Astrocyte of the spinal cord (primary cell): ENCODE measurements at places on chromosomes 5 and 9.

GRCh38 chr5:78887384-78888118 lies 97.6 kb downstream of the ARSB start:
- DNase-seq, result no peak

DNA sequence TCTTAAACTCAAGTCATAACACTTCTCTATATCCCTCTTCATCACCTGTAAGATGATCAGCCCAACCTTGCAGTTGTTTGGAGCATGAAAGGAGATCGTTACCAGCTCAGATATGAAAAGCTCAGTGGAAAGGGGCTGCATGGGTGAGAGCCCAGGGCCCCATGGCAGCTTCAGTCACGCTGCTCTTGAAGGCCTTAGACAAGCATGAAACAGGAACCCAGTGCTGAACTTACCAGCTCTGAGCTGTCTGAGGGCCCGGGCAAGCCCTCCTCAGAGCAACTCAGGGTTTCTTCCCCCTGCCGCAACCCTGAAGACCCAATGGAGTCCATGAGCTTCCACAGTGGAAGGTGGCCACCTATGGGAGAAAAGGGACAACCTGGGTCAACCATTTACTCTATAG lies 3.3 kb downstream of the HK3 start:
- DNase-seq, result no peak

- peak; percentile 92 for DNase-seq
Observed at GRCh38 chr9:115117999-115118878, at the start of gene TNC. TNC (minus strand) TSS chr9:115118157; CDS start chr9:115091018, 27,139 bp downstream.

DNA sequence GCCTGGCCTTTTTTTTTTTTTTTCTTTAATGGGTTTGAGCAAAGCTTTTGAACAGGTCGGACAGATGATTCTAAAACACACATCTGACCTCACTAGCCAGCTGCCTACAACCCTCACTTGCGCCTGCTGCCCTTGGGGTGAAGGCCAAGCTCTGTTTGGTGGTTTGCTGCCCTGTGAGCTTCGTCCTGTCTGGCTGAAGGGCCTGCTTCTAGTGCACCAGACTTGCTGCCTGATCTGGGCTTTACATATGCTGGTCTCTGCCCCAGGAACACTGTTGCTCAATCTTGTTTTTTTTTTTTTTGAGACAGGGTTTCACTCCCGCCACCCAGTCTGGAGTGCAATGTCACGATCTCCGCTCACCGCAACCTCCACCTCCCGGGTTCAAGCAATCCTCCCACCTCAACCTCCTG lies 16.4 kb upstream of the DOLPP1 start:
- DNase-seq, result no peak

DNA sequence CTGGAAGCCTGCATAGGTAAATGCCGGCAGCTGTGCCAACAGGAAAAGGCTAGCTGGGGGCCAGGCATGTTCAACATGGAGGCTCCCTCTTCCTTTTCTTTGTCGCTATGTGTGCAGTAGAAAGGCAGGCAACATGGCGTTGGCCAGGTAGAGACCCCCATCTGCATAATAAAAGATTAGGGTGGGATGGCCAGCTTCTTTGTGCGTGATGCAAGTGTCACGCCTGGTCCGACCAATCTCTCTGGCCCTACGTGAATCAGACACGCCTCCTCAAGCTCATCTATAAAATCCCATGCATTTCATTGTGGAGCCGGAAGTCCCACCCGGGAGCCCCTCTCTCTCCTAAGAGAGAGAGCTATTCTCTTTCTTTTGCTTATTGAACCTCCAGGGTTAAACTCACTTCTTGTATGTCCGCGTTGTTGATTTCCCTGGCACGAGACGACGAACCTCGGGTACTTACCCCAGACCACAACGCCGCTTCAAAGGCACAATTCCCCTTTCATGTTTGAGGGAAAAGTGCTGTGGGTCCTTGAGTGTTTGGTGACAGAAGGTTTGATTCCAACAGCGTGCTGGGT lies 25.0 kb upstream of the C5orf47 start:
- peak; percentile 64 for DNase-seq

DNA sequence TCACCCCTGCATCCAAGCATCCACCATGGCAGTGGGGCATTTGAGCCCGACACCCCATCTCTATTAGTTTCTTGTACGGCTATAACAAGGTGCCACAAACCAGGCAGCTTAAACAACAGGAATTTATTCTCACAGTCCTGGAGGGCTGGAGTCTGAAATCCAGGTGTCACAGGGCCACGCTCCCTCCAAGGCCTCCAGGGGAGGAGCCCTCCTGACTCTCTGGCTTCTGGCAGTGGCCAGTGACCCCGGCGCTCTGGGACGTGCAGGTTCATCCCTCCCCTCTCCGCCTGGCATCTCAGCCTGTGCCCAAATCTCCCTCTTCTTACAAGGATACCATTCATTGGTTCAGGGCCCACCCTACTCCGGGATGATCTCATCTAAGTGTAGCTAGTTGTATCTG lies 394.5 kb upstream of the IRX1 start:
- no peak for DNase-seq

- no peak for DNase-seq
Observed at GRCh38 chr5:67262206-67262605, 65.6 kb upstream of the CD180 start.

DNA sequence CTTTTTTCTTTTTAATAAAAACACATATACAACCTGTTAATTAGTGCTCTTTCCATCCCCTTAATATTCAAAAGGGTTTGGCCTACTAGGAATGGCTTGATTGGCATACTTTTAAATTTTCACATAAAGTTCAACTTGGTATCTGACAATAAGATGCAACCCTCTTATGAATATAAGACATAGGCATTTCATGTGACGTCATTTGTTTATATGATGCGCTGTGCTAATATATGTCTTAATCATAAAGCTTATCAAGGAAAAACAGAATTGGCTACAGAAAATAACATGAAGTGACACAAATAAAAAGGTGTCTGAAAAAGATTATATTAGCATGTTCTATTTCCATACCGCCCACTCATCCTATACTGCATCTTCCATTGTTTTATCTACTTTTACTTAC lies 1642.4 kb downstream of the EFNA5 start:
- DNase-seq, result no peak

DNA sequence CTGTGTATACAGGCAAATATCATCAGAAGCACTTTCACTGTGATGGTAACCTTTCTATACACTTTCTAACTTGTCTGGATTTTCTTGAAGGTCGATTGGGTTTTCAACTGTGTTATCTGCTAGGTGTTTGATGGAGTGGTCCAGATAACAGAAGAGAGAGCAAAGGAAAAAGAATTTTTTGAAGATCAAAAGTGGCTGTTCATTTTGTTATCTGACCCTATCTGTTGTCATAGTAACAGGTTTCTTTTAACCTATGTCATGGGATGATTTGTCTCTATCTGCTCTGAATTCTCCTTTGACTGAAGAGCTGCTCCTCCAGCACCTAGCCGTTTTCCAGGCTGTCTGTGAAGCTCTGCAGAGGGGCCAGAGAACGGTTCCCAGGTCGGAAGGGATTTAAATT lies 77.8 kb upstream of the IRX2 start:
- no peak for DNase-seq

- DNase-seq, result no peak
Observed at GRCh38 chr5:138351517-138351916, 968 bp upstream of the KDM3B start.

GRCh38 chr9:109242741-109243140 lies 75.7 kb upstream of the FRRS1L start:
- no peak for DNase-seq

- DNase-seq, result no peak
Observed at GRCh38 chr5:6582507-6583048, 50.3 kb downstream of the NSUN2 start.

- no peak for DNase-seq
Observed at GRCh38 chr5:6222121-6222520, 156.2 kb downstream of the MED10 start.

DNA sequence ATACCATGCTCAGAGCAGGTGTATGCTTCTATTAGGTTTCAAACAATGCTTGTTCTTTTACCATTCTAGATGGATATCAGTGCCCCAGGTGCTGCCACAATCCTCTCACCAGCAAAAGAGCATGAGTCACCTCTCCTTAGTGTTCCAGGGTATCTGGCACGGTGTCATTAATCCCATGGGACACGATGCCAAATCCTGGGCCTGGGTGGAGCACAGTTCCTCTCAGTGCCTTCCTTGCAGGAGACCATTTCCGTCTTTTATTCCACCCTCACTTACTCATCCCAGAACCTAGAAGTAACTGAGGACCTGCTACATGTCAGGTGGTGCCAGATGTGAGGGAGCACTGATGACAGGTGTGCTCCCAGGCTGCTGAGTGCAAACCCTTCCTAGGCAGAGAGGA lies 1.3 kb upstream of the OR13J1 start:
- DNase-seq, result no peak

GRCh38 chr5:150780816-150781221 lies 2.3 kb downstream of the SMIM3 start:
- peak; percentile 61 for DNase-seq

GRCh38 chr9:97359147-97359546 lies 51.7 kb downstream of the CCDC180 start:
- no peak for DNase-seq

DNA sequence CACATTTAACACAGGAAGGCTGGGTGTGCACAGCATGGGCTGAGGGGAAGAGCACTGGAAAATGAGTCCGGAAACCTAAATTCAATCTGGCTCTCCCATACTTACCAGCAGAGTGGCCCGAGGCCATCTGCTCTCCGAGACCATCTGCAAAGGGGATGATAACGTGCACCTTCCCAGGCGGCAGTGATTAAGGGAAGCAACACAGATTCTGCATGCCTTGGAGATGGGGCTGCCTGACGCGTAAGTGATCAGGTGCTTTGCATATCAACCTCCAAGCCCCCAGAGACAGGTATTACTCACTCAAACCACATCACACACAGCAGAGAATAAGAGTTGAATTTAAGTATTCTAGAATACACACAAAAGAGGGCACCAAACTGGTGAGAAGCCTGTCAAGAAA lies 9.1 kb downstream of the EPB41L4B start:
- DNase-seq, result no peak

GRCh38 chr5:10036136-10036815 lies 213.4 kb downstream of the ATPSCKMT start:
- DNase-seq, result no peak

DNA sequence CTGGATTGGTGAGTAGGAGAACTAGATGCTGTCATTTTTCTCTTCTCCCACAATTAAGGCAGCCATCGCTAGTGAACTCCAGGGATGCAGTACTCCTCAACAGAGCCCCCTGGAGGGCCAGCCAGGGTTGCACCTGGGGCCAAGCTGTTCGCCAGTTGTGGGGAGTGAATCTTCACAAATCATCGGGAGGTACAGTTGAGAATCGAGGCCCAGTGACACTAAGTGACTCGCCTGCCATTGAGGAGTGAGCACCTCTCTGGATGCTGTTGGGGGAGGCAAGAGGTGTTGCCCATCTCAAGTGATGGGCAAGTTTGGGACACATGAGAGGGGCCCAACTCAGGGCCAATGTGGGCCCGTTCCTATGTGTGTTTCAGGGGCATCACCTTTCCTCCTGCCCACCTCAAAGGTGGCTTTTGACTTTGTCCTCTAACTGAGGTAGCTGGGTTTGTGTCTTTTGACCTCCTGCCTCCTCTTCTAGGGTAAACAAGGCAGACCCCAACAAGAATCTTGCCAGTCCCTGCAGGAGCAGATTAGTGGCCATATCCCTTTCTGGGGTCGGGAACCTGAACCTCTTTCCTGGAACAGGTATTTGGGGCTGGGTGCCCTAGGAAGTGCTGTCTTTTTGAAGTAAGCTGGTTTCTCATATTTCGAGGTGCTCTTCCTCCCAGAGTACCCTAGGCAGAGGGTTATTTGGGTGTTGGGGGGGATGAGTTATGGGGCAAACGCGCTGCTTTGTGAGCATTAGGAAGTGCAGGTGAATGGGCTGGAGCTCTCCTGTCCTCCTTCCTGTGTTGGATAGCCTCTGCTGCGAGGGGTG lies 181.2 kb downstream of the MACROH2A1 start:
- DNase-seq, result no peak

DNA sequence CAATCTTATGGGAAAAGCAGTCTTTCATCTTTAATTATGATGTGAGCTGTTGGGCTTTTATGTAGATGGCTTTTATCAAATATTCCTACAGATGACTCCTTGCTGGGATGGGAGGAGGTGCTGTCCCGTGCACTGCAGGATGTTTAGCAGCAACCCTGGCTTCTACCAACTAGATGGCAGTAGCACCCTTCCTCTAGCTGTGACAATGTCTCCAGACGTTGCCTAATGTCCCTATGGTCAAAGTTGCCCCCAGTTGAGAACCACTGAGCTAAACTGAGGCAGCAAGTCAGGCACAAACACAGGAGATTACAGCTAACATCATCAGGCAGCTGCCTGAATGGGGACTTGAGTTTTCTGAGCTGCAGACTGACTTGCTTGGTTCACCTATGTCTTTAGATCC lies 401.9 kb upstream of the PDE4D start:
- peak; percentile 37 for DNase-seq

GRCh38 chr9:129382281-129383018 lies 204.4 kb upstream of the IER5L start:
- no peak for DNase-seq

DNA sequence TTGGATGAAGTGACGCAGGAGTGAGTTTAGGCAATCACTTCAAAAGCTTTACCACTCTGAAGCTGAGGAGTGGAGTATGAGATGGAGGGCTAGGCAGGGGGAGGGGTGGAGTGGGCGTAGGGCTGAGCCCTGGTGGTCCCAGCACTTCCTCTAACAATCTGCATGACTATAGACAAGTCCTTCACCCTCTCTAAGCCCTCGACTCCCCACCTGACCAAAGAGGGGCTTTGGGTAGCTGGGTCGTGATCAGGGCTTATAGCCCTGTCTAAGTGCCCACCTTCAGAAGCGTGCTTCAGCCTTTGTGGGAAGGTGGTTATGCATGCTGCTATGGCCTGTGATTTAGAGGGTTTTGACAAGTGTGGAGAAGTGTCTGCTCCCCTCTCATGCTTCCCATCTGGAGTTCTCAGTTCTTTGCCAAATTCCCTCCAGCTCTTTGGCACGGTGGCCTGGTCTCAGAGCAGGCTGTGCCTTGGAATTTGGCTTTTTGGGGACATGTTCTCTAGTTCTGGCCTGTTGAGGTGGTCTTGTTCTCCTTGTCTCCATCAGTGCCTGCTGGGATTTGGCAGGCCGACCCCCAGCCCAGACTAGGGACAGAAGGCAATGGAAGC lies 53.0 kb downstream of the ACTBL2 start:
- no peak for DNase-seq

DNA sequence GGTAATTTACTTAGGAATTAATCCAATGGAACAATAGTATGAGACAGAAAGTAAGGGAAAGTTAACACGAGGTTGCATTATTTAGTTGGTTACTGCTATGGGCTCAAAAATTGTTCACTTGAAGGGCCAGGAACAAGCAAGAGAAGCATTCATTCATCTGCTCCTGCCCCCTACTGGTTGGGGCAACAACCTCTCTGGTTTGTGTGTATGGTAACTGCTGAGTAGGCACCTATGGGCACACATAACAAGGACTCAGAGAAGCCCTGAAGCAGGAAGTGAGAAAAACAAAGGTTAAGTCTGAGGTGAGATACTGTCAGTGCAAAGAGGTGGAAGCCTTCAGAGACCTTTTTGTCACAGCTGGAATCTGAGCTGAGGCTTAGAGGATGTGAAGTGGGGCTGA lies 34.4 kb upstream of the RANBP6 start:
- no peak for DNase-seq

- peak; percentile 76 for DNase-seq
Observed at GRCh38 chr5:149550268-149550583, 1.0 kb downstream of the CSNK1A1 start.

- DNase-seq, result no peak
Observed at GRCh38 chr9:123487944-123488548, 132.0 kb downstream of the CRB2 start.
